ACHN (cell line): ENCODE measurements at places on chromosomes 11 and 22.

GRCh38 chr11:59607703-59608454 is 7.7 kb downstream of the OSBP start:
- no peak for DNase-seq

DNA sequence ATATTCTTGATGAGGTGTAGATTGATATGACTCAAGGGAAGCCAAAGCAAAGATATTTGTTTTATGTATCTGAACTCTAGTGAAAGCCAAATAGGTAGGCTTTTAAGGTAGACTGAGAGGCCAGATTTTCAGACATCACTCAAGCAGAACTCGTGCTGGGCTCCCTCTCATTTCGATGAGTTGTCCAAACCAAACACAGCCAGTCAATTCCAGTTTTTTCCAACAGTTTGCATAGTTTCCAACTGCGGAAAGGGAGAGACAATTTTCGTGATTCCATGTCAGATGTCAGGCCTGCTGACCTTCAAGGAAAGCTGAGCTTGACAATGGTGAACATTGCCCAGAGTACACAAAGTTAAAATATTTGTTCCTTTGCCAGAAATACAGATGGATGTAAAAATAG is 110.9 kb upstream of the MPPED2 start:
- DNase-seq = no peak

GRCh38 chr22:25359601-25360261 is 140.3 kb downstream of the CRYBB2 start:
- no peak for DNase-seq

DNA sequence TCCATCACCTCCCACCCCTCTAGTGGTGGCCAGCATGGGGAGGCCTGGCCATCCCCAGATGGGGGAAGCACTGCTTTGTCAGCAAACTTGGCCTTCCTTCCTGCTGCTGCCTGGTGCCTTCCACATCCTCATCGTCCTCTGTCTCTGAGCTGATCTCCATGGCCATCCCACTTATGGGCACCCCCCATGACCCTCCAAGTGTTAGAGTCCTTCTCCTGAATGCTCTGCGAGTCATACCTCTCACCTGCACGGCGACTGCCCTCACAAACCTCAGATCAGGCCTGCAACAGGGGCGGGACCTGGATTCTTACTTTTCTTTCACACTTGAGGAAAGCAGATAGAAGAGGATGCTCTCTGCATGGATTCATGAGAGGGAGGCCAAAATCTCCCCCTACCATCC is 24.0 kb downstream of the POU2AF1 start:
- no peak for DNase-seq

- DNase-seq = peak; percentile 79
Measured at GRCh38 chr11:13429836-13430235, 33.2 kb downstream of the BTBD10 start.
